ENCODE measurements at places on chromosomes 7 and 10.

DNA sequence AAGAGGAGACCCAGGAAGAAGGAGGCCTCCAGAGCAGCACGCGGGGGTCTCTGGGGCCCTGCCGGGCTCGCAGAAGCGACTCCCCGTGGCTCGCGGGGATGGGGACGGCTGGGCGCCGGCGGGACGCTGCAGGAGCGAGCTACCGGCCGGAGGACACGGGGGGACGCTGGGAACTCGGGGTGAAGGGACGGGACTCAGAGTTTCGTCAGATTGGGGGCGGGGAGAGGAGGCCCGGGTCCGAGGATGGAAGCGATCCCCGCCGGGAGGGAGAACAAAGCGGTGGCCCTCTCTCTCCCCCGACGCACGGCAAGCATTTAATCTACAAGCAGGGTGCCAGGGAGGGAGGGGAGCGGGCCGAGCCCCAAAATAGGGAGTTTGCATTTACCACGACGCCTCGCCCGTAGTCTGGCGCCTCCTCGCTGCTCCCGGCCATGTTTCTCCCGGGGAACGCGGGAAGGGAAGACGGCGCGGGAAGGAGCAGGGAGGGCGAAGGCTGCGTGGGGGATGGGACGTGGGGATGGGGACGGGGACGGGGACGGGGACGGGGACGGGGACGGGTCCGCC is at the start of gene PRTFDC1:
TSS of gene PRTFDC1 (minus strand) at position 464 of the 564 bp plus-strand sequence. CDS start at position 433, 31 bp downstream.
- DNase-seq, result peak; percentile 58

DNA sequence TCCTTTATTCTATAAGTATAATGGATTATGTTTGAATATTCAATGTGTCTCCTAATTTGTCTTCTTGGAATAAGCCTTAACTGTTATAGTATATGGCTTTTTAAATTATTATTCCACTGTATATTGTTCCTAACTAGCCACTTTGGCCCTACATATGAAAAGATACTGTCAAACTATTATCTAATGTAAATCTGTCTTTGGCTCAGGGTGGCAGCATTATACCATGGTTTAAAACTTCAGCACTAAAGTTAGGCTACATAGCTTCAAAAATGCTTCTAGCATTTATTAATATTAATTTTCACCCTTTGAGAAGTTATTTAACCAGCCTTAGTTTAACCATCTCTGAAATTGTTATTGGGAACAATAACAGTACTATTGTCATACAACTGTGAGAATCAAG is 543.1 kb upstream of the MBL2 start:
- no peak for DNase-seq

- no peak for DNase-seq
These were observed 29.0 kb upstream of the ZNF273 start for GRCh38 chr7:64874114-64874513.

GRCh38 chr7:91287371-91288084 is 23.3 kb downstream of the FZD1 start:
- DNase-seq, result no peak

- no peak for DNase-seq
These were observed 193.4 kb downstream of the CCDC3 start for GRCh38 chr10:12808014-12808613.

DNA sequence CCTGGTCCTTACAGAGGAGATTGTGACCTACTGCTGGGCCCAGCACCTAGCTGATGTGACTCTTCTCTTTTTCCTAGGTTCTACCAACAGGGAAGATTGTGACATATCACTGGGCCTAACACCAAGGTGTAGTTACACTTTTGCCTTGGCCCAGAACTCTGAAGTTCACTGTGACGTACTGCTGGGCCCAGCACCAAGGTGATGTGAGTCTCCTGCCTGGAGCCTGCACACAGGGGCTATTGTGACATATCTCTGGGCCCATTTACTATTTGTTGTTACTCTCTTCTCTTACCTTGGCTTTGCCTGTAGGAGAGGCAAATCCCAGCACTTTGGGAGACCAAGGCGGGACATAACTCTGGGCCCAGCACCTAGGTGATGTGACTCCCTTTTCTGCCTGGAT is 23.1 kb upstream of the ZNF107 start:
- no peak for DNase-seq

DNA sequence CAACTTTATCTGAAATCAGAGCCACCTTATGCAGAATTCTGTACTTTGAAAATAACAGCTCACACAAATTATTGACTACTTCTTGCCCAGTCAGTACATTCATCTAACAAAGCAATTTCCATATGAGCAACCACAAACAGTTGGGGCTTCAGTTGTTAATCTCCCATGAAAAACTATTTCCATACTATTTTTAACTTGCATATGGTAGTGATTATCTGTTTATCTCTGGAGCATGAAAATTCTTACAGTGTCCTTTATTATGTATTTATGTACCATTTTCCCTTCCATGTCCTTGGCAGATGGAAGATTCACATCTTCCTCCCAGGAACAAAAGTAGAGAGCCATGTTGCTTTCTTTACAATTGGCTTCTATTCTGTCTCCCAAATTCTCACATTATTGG is 285.7 kb downstream of the CRPPA start:
- DNase-seq, result peak; percentile 49

- no peak for DNase-seq
These were observed 243.0 kb downstream of the BICC1 start for GRCh38 chr10:58755677-58756076.

DNA sequence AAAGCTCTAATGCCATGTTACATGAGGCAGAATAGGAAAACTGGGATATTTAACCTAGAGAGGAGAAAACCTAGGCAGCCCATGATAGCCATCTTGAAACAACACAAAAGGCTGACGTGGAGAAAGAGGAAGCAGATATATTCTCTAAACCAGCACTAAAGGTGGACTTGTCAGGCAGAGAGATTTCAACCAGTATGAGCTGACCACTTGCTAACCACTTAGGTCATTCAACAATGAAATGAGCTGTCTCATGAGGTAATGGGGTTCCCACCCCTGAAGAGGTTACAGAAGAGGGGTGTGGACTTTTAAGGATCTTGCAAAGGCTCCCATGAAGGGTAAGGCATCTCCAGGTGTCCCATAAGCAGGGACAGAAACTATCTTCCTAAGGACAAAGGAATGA is 26.8 kb upstream of the EGR2 start:
- no peak for DNase-seq

DNA sequence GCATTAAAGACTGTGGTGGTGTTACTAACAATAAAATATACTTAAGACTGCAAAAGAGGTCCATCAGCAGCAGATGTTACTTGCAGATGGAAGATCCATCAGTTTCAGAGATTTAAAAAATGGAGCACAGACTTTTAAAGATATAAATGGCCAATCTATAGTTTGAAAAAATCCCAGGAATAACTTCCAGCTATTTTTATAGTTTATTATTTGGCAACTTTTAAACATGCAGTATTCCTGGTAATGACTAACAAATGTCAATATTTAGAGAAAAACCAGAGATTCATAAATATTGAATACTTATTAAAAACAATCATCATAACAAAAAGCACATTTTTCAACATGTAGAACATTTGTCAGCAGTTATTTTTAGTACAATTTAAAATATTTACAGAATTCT is 30.7 kb downstream of the RTKN2 start:
- no peak for DNase-seq

- DNase-seq, result no peak
These were observed 81.1 kb downstream of the ZMIZ1 start for GRCh38 chr10:79149662-79150443.

- no peak for DNase-seq
These were observed 22.7 kb downstream of the TWIST1 start for GRCh38 chr7:19094598-19095352.

DNA sequence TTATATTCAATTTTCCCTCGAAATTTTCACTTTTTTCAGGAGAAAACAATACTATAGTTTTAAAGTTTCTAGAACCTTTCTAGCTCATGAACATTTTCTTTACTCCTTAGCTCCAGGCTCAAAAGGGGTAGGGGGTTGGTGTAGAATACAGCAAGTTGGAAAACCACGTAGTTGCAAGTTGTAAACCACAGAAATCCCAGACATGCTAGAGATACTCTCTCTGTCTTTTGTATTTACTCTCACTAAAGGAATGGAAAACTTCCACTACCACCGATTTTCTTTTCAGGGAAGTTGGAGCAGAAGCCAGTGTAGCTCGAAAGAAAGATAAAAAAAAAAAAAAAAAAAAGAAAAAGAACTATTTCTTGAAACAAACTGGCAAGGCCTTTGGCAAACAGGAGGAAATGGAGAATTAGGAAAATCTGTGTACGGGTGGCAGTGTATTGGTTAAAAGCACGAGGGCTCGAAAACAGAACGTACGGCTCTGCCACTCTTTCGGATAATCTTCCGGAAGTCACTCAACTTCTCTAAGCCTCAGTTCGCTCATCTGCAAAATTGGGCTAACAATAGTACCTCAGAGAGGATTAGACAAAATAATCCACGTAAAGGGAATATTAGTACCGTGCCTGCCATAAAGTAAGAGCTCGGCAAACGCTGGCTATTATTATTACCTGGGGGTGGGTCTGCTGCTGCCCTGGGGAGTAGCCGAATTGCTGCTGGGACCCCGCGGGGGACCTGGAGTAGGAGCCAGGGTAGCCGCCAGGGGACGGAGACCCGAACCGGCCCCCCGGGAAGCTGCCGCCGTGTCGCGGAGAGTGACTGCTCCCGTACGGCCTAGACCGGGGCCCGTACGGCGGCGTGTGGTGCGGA is 628 bp downstream of the MPLKIP start:
- DNase-seq, result peak; percentile 28

- DNase-seq, result peak; percentile 1
These were observed 55.8 kb upstream of the MRLN start for GRCh38 chr10:59808896-59809643.

DNA sequence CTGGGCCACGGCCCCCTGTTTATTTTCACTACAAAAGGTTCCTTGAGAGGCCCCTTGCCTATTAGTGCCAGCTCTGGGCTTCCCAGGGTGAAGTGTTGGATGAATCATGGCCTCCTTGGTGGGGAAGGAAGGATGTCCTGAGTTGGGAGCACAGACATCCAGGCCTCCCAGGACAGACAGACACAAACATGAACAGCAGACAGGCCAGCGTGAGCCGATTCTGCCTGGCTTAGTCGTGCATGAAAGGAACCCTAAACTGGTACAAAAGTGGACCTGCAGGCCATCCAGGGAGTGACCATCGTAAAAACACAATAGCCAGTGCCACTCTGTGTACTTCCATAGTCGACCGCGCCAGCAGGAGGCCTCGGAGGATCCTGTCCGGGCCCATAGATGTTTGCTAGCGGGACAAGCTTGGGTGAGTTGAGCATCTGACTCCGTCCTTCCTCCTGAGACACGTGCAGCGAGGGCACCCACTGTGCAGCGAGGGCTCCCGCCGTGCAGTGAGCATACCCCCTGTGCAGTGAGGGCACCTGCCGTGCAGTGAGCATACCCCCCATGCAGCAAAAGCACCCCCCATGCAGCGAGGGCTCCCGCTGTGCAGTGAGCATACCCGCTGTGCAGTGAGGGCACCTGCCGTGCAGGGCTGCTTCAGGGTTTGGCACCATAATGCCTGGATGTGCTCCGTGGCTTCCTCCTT is 51.3 kb upstream of the PRKAR1B start:
- DNase-seq, result no peak

DNA sequence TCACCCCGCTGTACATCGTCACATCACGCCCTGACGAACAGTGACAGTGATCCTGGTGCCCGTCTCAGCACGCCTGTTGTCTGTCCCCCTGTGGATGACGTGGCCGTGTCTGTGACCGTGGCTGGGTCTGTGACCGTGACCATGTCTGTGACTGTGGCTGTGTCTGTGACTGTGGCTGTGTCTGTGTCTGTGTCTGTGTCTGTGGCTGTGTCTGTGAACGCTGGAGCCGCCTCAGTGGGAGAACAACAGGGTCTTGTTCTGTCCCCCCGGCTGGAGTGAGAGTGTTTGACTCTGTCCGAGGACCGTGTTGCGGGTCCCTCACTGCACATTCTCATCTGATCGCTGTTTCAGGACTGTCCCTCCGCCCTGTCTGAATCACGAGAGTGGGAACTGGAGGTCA is 202.2 kb downstream of the TCERG1L start:
- DNase-seq, result no peak

- DNase-seq, result peak; percentile 52
These were observed 115.6 kb downstream of the TSPAN12 start for GRCh38 chr7:120742372-120742771.
